ENCODE measurements at places on chromosomes 5 and 9.

GRCh38 chr9:116099821-116100220, 53.8 kb upstream of the PAPPA start:
- DNase-seq: no peak

DNA sequence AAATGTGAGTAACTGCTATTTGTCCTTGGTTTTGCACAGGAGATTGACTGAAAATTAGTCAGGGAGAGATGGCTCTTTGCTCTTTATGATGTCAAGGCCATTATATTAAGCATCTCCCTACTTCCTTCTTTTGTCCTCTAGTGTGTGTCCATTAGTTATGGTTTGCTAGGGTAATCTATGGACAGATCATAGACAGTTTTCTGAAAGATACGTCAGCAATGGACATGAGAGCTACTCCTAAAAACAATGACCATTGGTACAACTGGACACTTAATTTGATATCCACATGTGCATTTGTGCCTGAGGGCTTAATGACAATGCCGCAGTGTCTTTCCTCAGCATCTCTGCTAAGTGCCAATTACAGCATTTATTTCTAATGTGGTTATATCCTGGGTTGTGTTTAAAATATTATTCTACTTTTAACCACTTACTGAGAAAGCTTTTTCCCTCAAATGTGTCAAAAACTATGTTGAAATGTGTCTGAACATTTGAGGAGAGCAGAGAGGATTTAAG, 218.2 kb upstream of the RFX3 start:
- no peak for DNase-seq

DNA sequence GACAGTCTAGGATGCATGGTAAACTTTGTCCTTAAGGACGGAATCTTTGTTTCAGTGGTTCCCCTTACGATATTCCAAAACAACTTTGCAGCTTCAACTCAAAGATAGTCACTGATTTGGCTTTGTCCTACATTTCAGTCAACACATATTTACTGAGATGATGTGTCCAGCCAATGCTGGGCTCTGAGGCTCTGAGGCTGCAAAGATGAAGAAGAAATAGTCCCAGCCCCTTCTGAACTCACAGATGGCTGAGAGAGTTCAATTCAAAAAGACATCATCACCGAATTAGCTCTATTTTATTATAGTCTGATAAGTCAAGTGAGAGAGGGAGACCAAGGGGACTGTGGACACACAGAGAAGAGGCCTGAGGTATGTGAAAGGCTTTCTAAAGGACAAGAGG, 544.0 kb downstream of the ACTL7B start:
- DNase-seq: no peak

DNA sequence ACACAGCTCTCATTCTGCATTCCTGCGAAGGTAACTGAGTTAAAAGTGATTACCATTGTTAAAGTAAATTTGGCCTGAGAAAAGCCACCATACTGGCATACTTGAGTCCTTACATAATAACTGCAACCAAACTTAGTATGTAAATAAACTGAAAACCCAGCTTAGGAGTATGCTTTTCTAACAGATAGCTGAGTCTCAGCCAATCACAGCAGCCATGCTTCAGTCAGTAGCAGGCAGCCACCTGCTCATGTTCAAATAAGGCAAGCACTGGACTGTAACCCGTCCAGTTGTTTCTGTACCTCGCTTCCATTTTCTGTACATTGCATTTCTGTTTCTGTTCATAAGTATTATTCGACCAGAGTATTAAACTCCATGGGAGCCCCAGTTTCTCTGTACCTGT, 58.6 kb downstream of the GCNT4 start:
- DNase-seq: no peak

DNA sequence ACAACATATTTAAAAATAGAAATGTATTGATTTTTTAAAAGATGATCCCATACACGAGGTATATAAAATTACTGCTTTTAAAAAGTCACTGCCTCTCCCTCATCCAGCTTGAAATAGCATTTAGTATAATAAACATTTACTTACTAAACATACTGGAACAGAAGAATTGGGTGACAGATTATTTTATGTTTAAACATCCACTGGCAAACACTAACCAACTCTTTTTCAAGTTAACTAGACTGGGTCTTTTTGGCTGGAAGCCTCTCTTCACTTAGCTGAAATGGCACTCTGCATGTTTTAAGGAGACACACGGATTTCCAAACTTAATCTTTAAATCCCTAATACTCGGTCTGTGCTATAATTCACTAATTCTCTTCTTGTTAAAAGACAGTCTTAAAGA, 19.0 kb downstream of the CTXN3 start:
- DNase-seq: no peak

- DNase-seq: no peak
Measured at GRCh38 chr5:17929171-17929570, 294.9 kb downstream of the TAF11L14 start.

- DNase-seq: peak; percentile 28
Measured at GRCh38 chr5:80191991-80192398, 63.9 kb downstream of the SERINC5 start.

DNA sequence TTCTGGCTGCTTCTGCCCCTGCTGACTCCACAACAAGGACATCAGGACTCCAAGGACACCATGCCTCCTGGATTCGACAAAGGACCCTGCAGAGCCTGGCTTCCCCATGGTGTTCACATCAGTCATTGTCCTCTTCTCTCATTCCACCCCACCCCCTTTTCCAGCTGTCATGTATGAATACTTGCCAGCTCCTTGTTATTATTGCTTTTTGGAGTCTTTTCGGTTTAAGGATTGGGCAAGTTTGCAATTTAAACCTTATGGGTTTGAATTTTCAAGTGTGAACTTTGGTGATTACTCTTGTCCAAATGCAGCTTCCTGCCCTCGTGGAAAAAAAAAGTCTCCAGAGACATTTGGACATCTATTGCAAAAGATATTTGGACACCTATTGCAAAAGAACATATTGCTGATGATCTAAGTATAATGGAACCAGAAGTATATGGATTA, 14.2 kb upstream of the LVRN start:
- DNase-seq: no peak
